ENCODE measurements at places on chromosomes 6 and 20. TPM values are rescaled to one million over a fixed set of nuclear protein-coding genes. Genes with fewer than 3 reads are reported as not detected.

The PCSK2 gene
- polyA plus RNA-seq, result 0.09 TPM

- DNase-seq, result no peak
These were observed 141.1 kb upstream of the RNF24 start for GRCh38 chr20:4156411-4156810.

The OPRL1 gene
- polyA plus RNA-seq, result 0.49 TPM

The ARMC12 gene
- polyA plus RNA-seq, result 0.17 TPM

GRCh38 chr20:46119028-46119546 lies 973 bp downstream of the CD40 start:
- no peak for DNase-seq

The CLVS2 gene
- not detected for polyA plus RNA-seq

DNA sequence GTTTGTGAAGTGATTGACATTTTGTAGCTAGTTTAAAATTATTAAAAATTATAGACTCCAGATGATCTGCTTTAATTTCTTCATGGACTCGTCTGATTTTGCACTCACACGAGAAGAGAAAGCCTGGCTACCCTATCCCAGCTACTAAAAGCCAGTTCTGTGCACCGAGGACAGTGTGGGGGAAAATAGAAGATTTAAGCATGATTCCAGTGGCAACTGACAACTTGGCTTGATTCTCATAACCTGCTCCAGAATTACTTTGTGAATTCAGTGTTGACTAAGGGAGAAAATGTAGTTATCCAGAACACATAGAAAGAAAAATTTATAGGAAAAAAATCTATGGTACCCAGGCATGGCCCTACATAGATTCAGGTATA lies 88.7 kb downstream of the SNAP25 start:
- no peak for DNase-seq

DNA sequence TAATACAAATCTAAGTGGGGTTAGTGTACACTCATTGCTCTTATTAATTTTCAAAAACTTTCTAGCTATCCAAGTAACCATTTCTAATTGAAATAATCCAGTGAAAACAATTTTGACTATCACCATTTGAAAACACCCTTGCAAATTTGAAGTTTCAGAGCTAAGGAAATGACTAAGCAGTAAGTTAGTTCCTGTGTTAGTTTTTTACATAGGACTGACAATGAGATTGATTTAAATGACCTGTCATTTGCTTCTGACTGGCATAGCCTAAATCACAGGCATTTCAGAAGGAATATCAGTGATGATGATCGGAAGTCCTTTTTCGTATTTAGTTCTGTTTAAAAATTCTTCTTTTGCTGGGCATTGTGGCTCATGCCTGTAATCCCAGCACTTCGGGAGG lies 27.0 kb downstream of the STK4 start:
- DNase-seq, result peak; percentile 43

- DNase-seq, result peak; percentile 51
These were observed 230.8 kb downstream of the LRFN2 start for GRCh38 chr6:40356242-40356910.

DNA sequence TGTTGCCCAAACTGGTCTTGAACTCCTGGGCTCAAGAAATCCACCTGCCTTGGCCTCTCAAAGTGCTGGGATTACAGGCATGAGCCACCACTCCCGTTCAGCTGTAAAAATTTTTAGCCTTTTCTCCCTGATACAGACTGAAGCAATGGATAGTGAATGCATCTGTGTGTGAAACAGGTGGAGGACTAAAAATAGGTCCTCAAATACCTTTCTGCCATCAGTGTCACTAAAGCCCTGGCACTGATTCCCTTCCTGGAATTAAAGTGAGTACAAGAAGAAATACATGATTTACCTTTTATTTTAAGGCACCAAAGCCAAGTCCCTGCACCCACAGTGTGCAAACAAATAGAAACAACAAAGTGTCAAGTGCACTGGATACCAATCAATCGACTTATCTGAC lies 25.1 kb downstream of the TULP4 start:
- DNase-seq, result no peak

GRCh38 chr6:148800536-148800935 lies 53.7 kb downstream of the UST start:
- DNase-seq, result peak; percentile 76

Data from fibroblast of lung (primary cell).